Nephron progenitor cell (in vitro differentiated cells): ENCODE measurements at places on chromosomes 6 and 20.

DNA sequence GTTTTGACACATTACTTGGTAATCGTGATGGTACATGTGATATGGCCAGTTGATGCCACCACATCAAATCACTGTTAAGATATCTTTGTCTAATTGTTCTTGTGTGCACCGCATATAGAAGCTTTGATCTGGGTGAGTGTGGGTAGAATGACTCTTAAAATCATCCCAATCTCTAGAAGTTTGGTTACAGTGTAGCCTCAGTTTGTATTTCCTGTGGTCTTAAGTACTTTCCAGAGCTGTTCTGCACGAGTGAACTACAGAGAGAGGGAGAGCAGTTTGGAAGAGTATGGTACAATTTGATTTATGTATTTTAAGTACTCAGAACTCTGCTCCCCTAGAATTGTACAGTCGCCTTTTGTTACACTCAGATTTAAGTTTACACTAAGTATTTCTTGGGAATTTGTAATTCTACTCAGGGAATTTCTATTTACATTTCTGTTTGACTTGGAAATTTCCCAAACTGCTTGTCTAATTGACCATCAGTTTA is 37.5 kb downstream of the SNX9 start:
- DNase-seq: no peak

GRCh38 chr20:41258474-41258873 is 59.1 kb downstream of the ZHX3 start:
- DNase-seq: no peak

DNA sequence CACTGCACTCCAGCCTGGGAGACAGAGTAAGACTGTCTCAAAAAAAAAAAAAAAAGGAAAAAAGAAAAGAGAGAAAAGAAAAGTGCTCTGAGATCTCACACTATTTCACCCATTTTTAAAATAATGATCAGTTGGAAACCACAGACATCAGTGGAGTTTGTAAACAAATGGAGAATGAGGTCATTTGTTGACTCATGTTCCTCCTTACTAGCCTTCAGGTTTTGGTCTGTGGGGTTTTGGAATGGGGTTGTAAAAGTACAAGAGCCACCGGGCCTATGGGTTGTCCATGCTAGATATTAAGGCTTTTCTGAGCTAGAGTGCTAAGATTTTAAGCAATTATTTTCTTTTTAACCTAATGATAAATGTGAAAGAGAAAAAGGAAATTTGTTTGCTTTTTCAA is 104.4 kb upstream of the PRL start:
- DNase-seq: no peak

DNA sequence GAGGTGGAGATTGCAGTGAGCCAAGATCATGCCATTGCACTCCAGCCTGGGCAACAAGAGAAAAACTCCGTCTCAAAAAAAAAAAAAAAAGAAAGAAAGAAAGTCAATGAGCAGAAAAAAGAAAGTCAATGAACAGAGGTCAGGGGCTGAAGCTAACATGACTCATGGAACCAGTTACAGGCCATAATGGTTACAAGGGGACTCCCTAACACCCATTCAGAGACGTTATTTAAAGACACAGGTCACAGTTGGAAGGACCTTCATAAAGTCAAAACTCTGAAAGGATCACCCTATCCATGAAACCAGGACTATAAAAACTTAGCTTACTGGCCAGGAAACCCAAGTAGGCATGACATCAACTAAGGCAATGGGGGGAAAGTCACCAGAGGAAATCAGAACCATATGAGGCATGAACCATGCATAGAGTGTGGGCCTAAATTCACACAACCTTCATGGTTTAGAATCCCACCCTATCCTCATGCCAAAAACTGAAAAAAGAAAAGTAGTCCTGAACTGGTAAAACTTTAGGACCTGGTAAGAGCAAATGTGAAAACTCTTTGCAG is 18.2 kb downstream of the FBXL4 start:
- no peak for DNase-seq

DNA sequence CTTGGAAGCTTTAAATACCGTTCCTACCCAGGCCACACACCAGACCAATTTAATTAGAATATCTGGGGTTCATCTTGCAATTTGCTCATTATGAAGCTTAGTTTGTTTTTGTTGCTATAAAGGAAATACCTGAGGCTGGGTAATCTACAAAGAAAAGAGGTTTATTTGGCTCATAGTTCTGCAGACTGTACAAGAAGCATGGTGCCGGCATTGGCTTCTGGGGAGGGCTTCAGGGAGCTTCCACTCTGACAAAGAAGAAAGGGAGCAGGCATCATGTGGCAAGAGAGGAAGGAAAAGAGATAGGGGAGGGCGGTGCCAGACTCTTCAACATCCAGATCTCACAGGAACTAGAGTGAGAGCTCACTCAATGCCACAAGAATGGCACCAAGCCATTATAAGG is 73.6 kb downstream of the RNF182 start:
- no peak for DNase-seq

GRCh38 chr6:162179196-162179951 is 548.2 kb downstream of the PRKN start:
- no peak for DNase-seq

GRCh38 chr6:15508441-15508871 is 154.4 kb downstream of the DTNBP1 start:
- no peak for DNase-seq

DNA sequence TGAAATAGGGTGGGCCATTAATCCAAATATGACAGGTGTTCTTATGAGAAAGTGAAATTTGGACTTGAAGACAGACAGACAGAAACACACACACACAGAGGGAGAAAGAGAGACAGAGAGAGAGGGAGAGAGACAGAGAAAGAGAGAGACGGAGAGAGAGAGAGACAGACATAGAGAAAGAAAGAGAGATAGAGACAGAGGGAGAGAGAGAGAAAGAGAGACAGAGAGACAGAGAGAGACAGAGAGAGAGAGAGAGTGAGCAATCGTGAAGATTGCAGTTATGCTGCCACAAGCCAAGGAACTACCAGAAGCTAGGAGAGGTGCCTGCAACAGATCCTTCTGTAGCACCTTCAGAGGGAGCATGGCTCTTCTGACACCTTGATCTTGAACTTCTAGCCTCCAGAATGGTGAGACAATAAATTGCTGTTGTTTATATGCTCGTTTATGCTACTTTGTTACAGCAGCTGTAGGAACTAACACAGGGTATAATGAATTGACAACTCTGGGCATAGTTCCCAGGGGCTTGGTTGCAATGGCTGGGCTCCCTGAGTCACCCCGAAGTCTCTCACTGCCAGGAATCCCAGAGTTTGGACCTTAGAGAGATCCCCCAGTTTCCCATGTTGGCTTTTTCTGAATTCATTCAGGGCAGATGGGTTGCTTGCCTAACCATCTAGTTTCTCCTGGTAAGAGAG is 44.7 kb upstream of the ECI2 start:
- no peak for DNase-seq

- no peak for DNase-seq
Measured at GRCh38 chr20:16580147-16580546, 6.9 kb upstream of the KIF16B start.

GRCh38 chr6:113496166-113496565 is 361.0 kb upstream of the MARCKS start:
- DNase-seq: no peak

GRCh38 chr6:25180630-25181349 is 98.4 kb upstream of the CARMIL1 start:
- DNase-seq: no peak

DNA sequence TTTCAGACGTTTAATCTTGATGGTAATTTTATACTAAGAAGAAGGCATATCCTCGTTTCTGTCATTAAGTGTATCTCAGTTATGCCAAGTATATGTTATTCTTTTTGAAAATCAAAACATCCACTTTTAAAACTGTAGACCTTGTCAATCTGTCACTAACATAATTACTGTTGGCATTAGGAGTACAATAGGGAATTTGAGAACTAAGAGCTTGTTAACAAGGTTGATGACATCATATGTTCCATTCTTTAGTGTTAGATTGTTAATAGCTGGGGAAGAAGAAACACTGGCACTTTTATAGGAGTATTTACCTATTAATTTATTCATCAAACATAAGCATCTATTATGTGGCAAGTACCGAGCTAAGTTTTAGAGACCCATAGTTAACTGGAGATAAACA is 76.2 kb downstream of the MAP3K4 start:
- no peak for DNase-seq

DNA sequence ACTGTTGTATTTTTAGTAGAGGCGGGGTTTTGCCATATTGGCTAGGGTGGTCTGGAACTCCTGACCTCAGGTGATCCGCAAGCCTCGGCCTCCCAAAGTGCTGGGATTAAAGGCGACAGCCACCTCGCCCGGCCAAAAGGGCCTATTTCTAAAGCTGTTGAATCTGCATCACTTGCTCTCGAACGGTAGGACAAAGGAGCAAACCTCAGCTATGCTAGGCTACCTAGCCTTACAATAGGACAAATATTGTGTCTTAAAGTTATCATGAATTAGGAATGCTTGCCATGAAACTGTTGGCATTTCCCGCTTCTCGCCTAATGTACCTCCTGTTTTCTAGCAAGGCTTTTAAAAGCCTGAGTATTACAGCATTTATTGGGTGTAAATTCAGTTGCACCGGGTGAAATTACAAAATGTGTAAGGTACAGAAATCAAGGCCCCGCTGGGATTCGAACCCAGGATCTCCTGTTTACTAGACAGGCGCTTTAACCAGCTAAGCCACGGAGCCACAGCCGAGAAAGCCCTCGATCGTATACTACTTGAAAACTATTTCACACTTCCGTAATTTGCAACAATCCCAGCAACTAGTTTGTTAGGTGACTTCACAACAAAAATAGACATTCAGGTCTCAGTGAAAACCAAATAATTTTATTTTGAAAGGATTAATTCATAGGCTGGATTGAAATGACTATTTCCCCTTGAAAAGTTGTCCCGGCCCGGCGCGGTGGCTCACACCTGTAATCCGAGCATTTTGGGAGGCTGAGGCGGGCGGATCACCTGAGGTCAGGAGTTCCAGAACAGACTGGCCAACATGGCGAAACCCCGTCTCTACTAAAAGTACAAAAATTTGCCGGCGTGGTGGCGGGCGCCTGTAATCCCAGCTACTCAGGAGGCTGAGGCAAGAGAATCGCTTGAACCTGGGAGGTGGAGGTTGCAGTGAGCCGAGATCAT is 211.6 kb upstream of the ZNF184 start:
- peak; percentile 70 for DNase-seq

GRCh38 chr20:37749620-37750403 is 56.0 kb downstream of the CTNNBL1 start:
- no peak for DNase-seq

DNA sequence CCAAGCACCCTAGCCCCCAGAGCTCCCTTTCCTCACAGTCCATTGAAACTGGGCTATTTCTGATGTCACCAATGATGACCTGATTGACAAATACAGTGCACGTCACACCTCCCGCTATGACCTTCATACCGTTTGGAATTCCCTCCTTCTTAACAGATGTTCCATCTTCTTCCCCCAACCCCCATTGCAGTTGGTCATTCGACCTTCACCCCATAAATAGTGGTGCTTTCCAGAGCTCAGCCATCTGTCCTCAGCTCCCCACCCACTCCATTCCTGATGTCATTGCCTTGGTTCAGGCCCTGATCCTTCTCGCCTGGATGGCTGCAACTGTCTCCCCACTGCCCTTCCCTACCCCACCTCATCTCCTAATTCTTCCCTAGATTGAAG is 198.5 kb downstream of the SOD2 start:
- DNase-seq: no peak

- no peak for DNase-seq
Measured at GRCh38 chr6:169809386-169809785, 58.0 kb downstream of the ERMARD start.

DNA sequence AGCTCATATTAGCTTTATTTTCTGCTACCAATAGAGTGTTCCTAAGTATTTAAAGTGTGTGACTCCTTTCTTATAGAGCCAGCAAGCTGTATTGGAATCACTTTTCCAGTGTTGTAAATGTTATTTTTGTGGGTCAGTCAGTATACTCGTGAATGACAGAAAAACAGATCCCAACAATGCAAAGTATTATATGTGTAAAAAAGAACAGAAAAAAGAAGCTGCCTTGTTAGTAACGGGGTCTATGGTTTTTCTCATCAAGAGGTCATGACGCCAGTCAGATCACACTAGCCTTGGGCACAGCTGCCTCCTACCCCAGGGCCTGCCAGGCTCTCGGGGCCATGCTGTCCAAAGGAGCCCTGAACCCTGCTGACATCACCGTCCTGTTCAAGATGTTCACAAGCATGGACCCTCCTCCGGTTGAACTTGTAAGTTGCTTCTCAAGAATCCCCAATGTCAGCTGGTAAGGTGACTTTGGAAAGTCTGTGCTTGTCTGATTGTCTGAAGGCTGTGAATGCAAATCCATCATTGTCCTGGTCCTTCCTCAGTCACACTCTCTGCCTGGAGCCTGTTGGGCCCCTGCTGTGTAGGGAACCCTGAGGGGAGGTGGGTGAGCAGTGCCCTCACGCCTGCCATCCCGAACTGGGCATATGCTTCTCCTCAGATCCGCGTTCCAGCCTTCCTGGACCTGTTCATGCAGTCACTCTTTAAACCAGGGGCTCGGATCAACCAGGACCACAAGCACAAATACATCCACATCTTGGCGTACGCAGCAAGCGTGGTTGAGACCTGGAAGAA is 9.8 kb downstream of the NELFCD start:
- no peak for DNase-seq

DNA sequence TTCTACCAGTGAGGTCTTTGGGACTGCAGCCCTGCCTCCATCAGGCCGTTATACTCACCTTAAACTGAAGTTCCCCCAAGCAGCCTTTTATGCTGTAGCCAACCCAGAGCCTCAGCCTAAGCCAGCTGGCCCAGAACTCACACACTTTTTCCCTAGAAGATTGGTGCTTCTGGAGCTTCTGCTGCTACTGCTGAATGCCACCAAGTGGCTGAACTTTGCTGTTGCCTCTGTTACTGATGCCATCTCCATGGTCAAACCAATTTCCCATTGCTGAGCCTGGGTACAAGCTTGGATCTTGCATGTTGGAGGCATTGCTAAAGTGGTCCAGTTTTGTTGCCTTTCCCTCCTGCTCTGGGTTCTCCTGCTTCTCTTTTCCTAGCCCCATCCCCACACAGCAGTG is 15.0 kb upstream of the TBX18 start:
- DNase-seq: no peak

DNA sequence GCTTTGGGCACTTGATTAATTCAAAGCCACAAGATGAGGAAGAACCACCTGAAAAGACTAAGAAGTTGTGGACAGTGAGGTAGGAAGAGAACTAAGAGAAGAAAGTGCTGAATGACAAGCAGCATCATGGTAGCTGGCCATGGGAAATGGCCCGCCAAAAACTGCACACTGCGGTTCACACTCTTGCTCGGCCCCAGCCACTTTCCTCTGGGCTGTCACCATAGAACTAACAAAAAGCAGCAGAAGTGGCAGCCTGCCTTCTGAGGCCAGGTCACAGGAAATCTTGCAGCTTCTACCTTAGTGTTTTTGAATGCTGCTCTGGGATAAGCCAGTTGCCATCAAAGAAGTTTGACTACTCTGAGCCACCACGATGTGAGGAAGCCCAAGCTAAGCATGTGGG is 34.8 kb upstream of the ZNFX1 start:
- DNase-seq: no peak

DNA sequence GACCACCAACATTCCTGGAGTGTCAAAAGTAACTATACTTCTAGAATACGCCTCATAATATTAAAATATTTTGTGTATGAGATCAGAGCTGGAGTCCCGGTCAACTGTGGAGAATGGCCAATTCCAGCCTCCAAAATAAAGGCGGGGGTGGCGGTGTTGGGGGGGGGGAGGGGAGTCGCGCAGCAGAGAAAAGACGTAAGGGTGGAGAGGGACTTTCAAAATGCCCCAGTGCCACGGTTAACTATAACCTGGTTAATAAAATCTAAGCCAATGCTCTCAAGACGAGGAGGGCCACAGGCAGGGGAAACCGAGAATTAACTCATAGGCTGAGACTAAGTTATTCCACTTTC is 1.3 kb downstream of the NUP153 start:
- DNase-seq: peak; percentile 15
